GM23338 (cell line): ENCODE measurements at places on chromosomes 3 and 15.

DNA sequence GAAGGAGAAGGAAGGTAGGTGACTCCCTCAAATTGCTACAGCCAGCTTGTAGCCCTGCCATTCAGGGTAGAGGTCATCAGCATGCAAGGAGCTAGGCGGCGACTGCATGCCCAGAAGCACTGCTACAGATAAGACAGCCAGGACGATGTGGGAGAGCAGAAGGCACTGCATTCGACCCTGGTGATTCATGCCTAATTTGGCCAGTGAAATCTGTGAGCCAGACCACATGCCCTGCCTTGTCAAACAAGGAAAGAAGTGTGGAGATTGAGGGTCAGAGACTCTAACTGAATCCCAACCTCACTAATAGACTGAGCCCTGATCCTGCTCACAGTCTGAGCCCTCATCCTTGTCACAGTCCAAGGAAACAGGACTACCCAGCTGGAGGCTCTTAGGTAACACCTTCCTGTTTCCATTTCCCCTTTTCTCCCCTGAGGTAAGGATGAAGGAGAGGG lies 86.6 kb downstream of the LINGO1 start:
- DNase-seq: no peak

- no peak for DNase-seq
Observed at GRCh38 chr3:46918202-46918601, 40.7 kb downstream of the PTH1R start.

DNA sequence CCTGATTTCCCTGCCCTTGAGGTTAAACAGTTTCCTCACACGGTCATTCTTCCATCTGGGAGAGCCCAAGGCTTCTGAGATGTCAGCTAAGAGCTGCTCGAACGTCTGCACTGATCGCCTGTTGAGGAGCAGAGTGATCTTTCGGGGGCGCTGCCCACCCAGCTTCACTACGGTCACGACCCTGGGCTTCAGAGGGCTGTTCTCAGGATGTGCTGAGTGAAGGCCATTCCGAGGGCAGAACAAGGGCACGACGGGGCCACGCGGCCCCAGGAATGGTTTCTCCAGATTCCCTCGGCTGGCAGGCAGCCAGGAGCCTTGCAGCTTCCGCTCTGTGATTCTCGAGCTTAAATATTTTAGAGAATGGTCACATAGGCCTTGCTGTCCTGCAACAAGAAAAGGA lies 25.7 kb downstream of the DCLK3 start:
- no peak for DNase-seq

- no peak for DNase-seq
Observed at GRCh38 chr15:101172501-101173071, 79.3 kb downstream of the CHSY1 start.

DNA sequence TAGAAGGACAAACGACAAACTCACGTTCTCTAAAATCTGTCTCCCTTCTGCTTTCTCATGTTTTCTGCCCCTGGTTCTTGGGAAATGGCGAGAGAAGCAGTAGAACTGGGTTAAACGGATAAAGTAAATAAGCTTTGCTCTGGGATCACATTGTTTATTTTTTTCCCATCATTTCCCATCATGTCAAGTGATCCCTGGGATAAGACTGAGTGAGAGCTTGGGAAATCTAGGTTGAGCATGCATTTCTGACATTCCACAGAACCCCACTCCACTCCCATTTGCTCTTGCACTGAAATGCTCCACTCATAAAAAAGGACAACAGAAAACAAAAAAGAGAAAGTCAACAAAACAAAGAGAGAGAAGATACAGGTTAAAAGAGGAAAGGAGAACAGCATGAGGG lies 69.1 kb downstream of the SEMA6D start:
- DNase-seq: no peak
